ENCODE measurements at places on chromosomes 7 and 10.

DNA sequence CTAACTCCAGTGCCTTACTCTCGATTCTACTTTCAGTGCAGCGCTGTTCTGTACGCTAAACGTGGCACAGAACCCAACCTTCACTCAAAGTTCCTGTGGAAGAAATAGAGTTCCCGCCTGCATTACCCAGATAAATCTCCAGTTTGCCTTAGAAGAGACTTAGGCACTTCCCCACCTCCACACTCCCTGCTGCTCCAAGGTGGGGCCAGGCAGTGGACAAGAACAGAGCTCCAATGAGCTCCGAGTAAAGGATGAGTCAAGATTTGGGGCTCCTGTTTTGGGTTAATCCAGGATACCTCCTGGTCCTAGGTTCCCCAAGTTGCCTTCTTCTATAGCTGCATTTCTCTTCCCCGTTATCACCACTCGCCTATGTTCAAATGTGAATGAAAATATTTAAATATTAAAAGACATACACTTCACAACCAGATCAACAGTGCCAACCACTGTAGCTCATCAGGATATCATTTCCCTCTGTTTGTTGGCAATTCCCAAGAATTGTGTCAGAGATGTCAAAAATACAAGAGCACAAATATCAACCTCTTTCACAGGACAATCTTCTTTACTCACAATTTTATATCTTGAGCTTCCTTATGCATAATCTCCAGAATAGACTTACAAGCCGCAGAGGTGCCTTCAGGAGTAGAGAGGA, 48.0 kb downstream of the MALSU1 start:
- peak; percentile 47 for DNase-seq

DNA sequence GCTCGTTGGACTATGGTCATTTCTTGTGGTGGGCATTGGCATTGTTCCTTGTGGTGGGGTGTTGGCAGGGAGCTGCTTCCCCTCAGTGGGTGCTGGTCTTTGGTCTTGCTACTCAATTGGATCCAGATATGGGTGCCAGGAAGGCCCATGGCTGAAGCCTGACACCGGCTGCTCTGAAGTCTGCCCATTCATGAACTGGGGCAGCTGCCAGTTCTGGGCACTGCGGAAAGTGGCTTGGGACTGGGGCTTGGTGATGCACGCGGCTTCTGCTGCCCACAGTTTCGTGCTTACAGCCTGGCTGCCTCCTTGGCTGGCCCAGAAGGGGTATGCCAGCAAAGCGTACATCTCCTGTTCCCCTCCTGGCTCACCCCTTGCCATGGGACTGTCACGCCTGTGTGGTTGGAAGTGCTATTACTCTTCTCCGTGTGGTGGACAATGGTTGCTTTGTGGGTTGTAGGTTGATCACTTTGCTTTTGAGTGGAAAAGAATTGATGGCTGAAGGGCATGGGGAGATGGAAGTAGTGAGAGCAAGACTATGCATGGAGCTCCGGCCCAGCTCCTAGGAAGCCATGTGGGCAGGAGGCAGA, 54.7 kb downstream of the ADAMTS14 start:
- no peak for DNase-seq

DNA sequence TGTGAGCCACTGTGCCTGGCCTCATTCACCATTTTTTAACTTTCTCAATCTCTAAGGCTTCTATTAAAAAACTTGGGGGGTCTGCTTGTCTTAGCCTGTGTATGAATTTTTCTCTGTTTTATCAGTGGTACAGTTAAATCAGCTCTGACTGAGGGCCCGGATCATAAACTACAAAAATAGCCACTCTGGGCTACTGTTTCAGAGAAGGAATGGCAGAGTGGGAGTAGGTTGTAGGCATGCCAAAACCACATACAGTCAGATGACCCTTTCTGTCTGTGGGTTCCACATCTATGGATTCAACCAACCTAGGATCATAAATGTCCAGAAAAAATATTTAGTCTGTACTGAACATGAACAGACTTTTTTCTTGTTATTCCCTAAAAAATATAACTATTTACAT, 21.3 kb downstream of the TBC1D12 start:
- no peak for DNase-seq

- peak; percentile 81 for DNase-seq
Measured at GRCh38 chr7:25926009-25926408, 226.0 kb upstream of the NFE2L3 start.

DNA sequence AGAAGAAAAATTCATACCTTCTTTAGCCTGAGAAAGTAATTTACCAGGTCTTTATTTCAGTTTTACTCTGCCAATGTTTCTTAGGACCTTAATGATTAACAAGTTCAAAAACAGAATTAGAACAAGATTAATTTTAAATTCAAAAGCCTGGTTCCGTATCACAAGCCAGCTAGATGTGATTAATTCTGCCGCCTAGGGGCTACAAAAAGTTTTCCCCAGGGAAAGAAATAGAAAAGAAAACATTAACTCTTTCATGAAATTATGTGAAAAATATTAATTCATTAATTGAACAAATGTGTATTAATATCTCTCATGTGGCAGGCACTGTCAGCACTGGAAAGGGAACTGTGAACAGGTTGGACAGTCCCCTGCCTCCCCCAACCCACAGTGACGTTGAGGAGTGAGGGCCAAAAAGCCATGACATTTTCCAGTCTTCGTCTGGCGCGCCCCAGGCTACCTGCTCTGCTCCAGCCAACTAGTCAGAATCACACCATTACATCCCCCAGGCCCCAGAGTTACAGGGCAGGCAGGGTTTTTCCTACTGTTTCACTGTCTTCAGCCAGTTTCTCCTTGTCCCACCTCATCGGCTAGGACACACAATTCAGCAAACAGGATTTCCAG, 20.1 kb downstream of the TMEM176A start:
- no peak for DNase-seq

DNA sequence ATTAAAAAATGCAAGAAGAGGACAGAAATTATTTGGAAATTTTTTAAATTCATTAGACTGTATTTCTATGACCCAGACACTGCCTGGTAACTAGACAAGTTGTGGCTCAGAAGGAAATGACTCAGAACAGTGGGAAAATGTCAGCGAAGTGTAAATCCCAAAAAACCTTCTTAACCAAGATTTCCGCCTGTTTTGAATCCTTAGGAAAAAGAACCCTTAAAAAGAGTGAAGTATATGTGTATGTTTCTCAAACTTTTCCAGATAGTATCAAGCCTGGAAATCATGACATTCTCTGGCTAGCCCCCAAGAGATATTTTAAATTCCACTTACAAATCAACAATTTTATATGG, 42.7 kb upstream of the PLXNA4 start:
- no peak for DNase-seq

DNA sequence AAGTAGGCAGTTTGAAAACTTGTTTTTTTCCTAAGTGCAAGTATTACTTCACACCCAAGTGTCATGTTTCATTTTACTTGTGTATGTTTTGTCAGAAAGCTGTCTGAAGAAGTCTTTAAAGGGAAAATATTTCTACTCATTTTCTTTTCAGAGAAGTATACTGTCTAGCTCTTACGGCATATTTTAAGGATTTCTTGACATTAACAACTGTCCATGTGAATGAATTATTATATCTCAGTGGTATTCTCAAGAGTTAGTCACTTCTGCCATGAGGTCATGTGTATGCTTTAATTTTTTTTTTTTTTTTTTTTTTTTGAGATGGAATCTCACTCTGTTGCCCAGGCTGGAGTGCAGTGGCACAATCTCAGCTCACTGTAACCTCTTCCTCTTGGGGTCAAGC, 229.5 kb downstream of the BICC1 start:
- DNase-seq = no peak

GRCh38 chr10:3226960-3227744, 54.6 kb upstream of the PITRM1 start:
- no peak for DNase-seq

GRCh38 chr7:111873963-111874690, 311.8 kb upstream of the IMMP2L start:
- DNase-seq = peak; percentile 7

DNA sequence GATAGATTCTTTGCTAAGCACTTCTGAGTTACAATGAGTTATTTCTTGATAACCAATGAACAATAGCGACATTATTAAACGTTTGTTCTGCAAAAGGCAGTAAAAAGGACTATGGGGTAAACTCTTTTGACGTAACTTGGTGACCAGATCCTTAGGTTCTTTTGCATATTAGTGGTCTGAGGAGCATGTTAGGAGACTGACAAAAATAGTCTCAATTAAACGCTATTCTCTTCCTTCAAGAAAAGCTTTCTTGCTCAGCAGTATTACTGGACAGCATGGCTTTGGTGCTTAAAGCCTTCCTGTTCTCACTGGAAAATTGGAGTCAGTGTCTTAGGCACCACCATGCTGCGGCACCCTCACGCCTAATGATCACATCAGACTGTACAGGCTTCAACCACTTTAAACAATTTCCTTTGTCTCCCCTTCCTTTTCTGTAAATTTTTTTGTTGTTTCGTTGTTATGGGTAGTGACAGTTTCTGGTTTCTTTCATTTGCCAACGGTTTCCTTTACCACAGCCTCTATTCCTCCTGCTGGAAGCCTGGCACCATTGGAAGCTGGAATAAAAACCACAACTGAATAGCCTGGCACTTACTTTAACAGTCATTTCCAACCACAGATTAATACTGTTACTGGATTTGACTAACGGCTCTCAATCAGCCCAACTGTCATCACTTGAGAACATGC, 49.2 kb upstream of the FAM133B start:
- no peak for DNase-seq

- no peak for DNase-seq
Measured at GRCh38 chr10:111109501-111110242, 32.8 kb downstream of the ADRA2A start.

DNA sequence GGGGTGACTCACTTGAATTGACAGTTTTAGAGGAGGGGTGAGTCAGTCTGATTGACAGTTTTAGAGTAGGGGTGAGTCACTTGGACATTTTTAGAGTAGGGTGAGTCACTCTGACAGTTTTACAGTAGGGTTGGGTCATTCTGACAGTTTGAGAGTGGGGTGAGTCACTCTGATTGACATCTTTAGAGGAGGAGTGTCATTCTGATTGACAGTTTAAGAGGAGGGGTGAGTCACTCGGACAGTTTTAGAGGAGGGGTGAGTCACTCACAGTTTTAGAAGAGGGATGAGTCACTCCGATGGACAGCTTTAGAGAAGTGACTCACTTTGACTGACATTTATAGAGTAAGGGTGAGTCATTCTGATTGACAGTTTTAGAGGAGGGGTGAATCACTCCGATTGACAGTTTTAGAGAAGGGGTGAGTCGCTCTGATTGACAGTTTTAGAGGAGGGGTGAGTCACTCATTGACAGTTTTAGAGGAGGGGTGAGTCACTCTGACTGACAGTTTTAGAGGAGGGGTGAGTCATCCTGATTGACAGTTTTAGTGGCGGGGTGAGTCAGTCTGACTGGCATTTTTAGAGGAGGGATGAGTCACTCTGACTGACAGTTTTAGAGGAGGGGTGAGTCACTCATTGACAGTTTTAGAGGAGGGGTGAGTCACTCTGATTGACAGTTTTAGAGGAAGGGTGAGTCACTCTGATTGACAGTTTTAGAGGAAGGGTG, 595.9 kb downstream of the DNAJB6 start:
- no peak for DNase-seq

GRCh38 chr7:137934176-137934826, 67.6 kb downstream of the CREB3L2 start:
- DNase-seq = no peak

DNA sequence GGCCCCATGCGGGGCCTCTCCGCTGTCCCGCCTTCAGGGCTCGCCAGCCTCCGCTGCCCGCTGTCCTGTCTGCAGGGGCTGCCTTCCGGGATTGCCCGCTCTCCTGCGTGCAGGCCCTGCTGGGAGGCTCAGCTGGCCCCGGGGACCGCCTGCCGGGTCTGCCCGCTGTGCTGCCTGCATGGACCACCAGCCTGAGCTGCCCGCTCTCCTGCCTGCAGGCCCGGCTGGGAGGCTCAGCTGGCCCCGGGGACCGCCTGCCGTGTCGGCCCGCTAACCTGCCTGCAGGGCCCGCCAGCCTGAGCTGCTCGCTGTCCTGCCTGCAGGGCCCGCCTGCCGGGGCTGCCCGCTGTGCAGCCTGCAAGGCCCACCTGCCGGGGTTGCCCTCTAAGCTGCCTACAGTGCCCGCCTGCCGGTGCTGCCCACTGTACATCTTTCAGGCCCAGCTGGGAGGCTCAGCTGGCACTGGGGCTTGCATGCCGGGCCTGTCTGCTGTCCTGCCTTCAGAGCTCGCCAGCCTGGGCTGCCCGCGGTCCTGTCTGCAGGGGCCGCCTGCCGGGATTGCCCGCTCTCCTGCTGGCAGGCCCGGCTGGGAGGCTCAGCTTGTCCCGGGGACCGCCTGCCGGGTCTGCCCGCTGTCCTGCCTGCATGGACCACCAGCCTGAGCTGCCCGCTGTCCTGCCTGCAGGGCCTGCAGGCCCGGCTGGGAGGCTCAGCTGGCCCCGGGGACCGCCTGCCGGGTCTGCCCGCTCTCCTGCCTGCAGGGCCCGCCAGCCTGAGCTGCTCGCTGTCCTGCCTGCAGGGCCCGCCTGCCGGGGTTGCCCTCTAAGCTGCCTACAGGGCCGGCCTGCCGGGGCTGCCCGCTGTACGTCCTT, 165.1 kb downstream of the GLRX3 start:
- no peak for DNase-seq

- no peak for DNase-seq
Measured at GRCh38 chr7:123122916-123123315, 76.9 kb downstream of the SLC13A1 start.

DNA sequence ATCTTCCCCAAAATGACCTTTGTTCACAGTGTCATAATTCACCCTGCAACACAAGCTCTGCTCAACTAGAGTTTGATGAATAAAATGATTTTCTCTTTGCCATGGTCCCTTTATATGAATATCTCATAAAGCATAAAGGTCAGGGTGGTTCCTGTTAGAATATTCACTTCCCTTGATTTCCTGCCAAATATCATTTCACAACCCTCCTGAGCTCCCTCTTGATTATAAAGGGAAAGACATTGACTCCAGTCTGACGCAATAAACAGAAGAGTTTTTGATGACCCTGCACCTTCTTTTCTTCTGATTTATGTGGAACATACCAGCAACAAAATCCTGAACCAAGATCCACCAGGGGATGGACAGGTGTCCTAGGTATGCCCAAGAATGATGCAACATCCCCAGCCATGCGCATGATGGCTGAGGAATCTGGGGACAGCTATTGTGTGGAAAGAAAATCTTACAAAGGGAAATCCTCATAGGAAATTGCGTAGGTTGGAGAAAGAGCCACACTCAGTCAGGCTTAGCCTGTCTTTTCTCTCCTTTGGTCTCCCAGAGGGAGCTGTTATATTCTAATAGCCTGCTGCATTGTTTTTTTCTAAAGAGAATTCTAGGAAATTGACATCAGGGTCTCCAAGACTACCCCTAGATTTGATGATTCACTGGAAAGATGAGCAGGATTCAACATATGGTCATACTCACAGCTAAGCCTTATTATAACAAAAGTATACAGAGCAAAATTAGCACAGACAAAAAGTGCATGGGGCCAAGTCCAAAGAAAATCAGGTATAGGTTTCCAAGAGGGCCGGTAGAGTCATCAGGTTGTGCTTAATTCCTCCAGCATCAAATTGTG, 18.8 kb downstream of the IFIT3 start:
- DNase-seq = peak; percentile 83

GRCh38 chr10:98411768-98412167, 3.2 kb downstream of the PYROXD2 start:
- no peak for DNase-seq

Data from inflammatory macrophage treated with lipopolysaccharide for 1 hour (primary cell).